ENCODE measurements at places on chromosomes 11 and 22. TPM values are rescaled to one million over a fixed set of nuclear protein-coding genes. Genes with fewer than 3 reads are reported as not detected.

Gene OR10AG1
- total RNA-seq = not detected

DNA sequence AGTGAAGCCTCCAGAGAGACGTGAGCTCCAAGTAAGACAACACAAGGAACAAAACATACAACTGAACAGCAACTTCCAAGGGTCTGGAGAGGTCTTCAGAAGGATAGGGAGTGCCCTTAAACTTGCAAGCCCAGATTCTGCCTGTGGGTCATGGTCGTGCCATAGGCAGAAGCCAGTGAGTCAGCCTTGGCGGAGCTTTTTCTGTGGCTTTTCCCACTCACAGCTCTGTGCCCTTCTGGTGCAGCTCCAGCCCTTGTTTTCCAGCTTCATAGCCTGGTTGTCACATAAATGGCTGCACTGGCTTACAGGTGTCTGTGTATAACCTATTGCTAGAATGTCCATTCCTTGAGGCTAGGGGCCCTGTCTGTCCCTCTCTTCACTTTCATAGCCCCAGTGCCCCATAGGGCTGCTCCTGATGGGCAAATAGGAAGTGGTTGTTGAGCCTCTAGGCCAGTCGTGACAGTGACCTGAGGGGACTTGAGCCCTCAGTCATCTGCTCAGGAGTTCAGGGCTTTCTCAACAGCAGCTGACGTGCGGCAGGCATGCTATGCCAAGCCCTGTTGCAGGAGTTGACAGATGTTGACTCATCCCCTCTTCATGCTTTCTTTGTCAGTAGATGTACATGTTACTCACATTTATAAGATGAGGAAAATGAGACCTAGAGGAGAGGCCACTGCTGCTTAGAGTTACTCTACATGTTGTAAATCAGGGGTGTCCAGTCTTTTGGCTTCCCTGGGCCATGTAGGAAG lies 7.4 kb downstream of the MED15 start:
- DNase-seq = no peak
- peaks cover 71% of the 10 kb centered on the region for H3K4me1 ChIP-seq
- peaks cover 16% of the 10 kb centered on the region for H3K36me3 ChIP-seq
- H3K27ac ChIP-seq = no peak overlapping the region

DNA sequence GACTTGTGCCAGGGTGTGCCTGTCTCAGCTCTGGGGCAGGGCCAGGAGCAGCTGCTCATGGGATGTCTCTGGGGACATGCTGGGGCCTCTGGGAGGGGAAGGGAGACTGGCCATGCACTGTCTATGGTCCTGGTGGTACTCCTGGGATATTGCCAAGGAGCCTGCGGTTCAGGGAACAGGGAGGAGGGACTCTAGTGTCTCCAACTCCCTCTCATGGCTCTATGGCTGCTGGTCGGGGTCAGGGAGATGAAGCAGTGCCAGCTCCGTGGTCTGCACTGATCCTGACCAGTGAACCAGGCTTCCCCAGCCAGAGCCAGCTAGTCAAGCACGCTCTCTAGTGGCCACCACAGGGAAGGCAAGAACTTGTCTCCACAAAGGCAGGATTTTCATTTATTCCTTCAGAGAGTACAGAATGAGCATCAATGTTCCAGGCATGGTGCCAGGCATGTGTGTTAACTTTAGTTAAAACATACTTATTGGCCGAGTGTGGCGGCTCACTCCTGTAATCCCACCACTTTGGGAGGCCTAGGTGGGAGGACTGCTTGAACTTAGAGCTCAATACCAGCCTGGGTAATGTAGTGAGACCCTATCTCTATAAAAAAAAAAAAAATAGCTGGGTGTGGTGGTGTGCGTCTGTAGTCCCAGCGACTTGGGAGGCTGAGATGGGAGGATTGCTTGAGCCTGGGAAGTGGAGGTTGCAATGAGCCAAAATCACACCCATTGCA lies 2.5 kb upstream of the BEST1 start:
- DNase-seq = peak; percentile 44
- no peak overlapping the region for H3K4me3 ChIP-seq
- no peak overlapping the region for H3K27ac ChIP-seq
- H3K4me1 ChIP-seq = no peaks in the 10 kb centered on the region
- H3K27me3 ChIP-seq = no peaks in the 10 kb centered on the region

DNA sequence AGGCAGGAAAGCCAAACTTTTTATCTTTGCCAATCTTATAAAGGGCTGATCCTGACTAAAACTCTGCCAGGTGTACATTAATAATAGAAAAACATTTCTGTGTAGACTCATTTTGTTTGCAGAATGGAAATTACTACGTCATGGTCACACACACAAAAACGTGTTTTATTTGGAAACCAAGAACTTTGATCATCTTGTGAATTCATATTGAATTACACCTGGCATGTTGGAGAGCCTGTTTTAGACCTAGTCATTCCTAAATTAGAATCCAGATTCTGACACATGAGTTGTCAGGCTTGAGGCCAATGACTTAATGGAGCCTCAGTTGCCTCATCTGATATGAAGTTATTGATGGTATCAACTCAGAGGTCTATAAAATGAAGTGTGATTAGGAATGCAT lies 235.6 kb upstream of the TENM4 start:
- no peaks in the 10 kb centered on the region for H3K4me1 ChIP-seq
- H3K36me3 ChIP-seq = no peaks in the 10 kb centered on the region
- H3K27ac ChIP-seq = no peak overlapping the region
- no peak for DNase-seq
- H3K27me3 ChIP-seq = no peaks in the 10 kb centered on the region

DNA sequence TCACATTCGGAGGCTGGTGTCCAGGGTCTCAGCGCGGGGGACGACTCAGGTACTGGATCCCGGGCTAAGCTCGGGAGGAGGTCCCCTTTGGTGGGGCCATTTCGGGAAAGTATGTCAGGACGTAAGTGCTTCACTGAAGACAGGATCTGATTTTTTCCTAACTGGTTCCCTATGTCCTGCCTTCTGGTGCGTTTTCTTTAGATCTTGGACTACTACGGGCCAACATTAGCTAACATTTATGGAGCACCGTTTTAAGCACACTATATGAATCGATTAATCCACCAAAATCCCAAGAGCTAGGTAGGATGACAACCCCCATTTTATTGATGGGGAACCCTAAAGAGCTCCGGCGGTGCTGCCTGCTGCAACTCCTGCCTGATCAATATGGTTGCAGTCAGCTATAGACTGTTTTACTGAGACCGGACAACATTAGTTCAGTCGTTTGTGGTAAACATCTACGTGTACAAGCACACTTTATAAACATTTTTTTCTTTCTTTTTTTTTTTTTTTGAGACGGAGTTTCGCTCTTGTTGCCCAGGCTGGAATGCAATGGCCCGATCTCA lies 17.0 kb upstream of the WDR74 start:
- peak overlapping the region; percentile 94 for H3K27ac ChIP-seq
- H3K4me3 ChIP-seq = peak overlapping the region; percentile 98
- peaks cover 35% of the 10 kb centered on the region for H3K36me3 ChIP-seq

Measured in CD8-positive, alpha-beta memory T cell (primary cell).